ENCODE measurements at places on chromosomes 12 and 14.

DNA sequence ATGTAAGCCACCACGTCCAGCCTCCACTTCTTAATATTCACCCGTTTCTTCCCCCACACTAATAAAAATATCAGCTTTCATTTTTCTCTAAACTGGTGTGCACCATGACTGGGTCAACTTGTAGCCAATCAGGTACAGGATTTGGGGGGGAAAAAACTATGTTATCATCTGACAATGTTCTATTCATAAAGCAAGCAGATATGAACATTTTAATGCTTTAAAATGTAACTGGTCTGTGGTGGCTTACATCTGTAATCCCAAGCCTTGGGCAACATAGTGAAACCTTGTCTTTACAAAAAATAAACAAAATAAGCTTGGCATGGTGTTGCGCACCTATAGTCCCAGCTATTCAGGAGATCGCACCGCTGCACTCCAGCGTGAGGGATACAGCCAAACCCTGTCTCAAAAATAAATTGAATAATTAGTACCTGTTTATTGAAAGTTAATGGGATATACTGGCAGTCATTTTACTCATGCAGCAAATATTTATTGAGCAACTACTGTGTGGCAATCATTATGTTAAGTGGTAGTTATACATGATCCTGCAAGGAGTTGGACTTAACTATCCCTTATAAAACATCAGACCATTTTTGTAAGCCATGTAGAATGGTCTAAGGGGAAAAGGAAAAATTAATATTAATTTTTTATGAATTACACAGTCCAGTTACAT is 15.3 kb upstream of the ITPR2 start:
- DNase-seq: no peak

DNA sequence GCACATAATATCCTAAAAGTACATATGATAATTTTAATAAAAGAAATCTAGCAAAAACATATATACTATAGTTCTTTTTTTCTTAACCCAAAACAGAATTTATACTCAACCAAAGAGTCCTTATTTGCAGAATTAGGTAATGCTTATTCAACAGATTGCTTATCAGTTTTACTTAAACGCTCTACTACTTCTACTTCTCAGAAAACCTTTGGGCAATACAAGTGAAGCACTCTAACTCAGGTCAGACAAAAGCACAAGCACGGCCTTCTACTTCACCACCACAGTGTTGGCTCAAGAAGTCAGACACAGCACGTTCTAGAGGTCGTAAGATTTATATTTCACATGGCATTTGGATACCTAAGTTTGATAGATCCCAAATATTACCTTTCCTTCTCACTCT is 29.2 kb downstream of the DICER1 start:
- no peak for DNase-seq

- DNase-seq: no peak
Measured at GRCh38 chr12:1738446-1738845, 47.6 kb downstream of the ADIPOR2 start.

GRCh38 chr12:41437563-41437962 is 249.4 kb downstream of the PDZRN4 start:
- DNase-seq: no peak

- DNase-seq: no peak
Measured at GRCh38 chr14:99615497-99616157, 11.6 kb upstream of the CCDC85C start.

DNA sequence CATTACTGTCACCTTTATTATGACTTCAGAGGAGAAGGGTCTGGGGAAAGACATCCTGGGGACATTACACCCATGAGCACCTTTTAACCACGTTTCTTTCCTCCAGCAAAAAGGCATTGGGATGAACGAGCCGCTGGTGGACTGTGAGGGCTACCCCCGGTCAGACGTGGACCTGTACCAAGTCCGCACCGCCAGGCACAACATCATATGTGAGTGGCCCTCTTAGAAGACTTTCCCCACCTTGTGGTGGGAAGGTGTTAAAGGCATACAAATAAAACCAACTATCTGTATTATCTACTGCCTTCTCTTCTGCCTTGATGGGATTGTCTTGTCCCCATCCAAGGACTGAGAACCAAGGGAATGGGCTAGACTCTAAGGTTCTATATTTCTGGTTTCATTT is 6.0 kb downstream of the PSMD9 start:
- DNase-seq: no peak

GRCh38 chr14:95577870-95578269 is 43.0 kb downstream of the GLRX5 start:
- DNase-seq: no peak

DNA sequence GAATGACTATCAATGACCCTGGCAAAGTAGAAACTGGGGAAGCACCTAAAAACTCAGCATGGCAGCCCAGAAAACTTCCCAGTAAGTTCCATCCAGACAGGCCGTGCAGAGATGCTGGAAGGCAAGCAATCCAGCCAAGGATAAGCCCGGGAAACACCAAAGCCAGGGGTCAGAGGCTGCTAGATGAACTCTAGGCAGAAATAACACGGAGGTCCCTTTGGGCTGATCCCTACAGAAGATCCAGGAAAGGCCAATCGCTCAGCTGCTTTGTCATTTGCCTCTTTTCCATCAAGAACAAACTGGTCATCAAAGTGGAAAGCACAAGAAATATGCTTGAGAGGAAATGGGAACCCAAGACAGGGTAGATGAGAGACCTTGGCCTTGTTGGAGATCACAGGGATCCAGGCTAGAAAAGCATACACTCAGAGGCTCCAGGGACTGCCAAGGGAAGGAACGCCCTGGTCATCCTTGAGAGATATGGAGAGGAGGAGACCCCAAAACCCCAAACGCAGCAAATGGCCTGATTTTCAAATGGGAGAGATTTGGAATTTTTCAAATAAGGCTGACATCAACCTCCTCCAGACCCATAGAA is 6.5 kb downstream of the KRT79 start:
- DNase-seq: no peak

DNA sequence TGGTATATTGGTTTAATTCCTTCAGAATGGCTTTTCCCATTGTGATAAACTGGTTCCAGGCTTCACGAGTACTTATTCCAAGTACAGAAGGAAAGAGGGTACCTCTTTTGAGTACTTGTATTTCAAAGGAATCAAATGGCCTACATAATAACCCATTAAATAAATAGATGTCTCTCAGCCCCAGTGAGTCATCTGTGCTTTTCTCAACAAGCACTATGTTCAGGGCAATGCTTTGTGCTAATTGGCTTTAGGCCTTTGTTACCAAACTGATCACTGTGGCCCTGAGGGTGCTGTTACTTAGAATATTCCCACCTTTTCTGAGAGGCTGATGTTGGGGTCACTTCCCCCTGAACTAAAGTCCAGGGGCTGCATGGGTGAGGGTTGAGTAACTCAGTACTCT is 107.1 kb downstream of the LRRK2 start:
- no peak for DNase-seq

GRCh38 chr12:29067430-29067829 is 81.6 kb upstream of the FAR2 start:
- DNase-seq: no peak

DNA sequence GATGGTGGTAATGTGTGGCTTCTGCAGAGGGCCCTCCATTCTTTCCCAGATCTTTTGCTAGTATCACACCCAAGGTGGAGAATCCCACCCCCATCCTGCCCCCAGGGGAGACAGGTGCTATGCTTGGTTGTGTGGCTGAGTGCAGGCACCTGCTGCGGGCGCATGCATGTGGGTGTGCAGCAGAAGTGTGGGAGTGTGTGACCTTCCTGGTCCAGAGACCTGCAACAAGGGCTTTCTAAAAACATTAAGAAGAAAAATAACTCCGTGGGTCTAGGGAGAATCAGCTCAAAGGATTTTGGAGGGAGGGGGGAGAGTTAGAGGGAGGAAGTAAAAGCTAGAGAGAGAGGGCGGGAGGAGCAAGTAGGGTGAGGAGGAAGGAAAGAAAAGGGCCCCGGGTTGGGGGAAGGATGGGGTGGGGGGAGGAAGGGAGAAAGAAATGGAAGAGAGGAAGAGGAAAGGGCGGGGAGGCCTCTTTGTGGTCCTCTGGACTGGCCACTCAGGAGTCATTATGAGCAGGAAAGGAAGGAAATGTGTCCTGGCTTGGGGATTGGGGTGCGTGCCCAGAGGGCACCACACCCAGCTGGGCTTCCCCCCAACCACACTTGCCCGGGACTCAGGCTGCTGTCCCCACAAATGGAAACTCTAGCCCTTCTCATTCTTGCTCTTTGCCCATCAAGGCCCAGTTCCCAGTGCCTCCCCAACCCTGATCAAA is 3.1 kb upstream of the FIGNL2 start:
- no peak for DNase-seq

DNA sequence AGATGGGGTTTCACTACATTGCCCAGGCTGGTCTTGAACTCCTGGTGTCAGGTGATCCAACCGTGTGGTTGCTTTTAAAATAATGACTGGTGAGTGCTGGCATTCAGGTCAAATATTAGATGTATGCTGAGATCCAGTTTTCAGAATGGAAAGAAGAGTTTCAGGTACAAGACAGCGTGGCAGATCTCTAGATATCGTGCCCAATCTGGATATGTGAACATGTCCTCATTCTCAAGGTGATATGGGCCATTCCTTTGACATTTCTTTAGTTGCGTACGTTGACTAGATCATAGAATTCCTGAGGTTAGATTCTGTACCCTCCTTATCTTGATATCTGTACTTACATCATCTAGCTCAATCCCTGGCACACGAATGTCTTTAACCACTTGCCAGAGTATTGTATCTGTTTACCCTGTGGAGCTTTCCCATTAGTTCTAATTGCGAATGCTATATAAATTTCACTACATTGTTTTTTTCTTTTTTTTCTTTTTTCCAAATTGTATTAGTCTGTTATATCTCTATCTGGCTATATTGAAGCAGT is 80.2 kb downstream of the ANO6 start:
- DNase-seq: no peak

- no peak for DNase-seq
Measured at GRCh38 chr12:76713130-76713529, 50.8 kb upstream of the ZDHHC17 start.

GRCh38 chr12:119728444-119728745 is 60.5 kb downstream of the PRKAB1 start:
- DNase-seq: no peak

- DNase-seq: no peak
Measured at GRCh38 chr12:227286-227915, 13.4 kb upstream of the SLC6A12 start.

GRCh38 chr14:86596024-86596423 is 1066.1 kb downstream of the FLRT2 start:
- DNase-seq: no peak

GRCh38 chr14:103535891-103536565 is 7.0 kb downstream of the TRMT61A start:
- DNase-seq: no peak

DNA sequence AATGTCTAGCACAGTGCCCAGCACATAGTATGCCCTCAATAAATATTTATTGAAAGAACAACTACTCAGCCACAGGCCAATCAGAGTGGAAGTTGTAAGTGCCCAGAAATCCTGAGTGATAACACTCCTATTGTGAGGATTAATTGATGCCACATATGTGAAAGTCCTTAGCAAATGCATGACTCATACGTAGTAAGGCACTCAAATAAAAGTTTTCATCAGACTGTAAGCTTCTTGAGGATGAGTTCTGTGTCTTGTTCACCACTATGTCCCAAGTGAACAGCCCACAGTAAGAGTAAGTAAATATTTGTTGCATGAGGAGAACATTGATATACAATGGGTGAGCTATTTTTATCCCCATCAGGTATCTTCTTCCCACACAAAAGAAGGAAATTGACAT is 24.7 kb upstream of the ANO6 start:
- DNase-seq: no peak

DNA sequence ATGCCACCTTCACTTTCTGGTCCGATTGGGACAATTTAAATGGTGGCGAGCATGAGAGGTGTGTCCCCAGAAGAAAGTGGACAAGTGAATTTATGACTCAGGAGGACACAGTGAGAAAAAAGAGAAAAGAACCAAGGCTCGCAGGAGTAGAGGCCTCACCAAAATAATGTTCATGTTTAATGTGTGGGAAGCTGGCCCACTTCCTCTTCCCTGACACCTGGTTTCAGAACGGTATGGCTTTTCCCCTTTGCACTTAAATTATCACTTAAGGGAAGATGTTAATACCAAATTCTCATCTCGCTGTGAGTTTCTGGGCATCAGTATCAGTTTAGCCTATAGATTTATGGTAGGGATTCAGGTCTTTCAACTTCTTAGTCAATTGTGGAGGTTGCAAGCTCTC is 226.4 kb downstream of the GLT1D1 start:
- no peak for DNase-seq

- DNase-seq: no peak
Measured at GRCh38 chr14:62629176-62629725, 416.0 kb downstream of the KCNH5 start.

- no peak for DNase-seq
Measured at GRCh38 chr14:101706509-101707067, 54.9 kb upstream of the PPP2R5C start.

- DNase-seq: no peak
Measured at GRCh38 chr12:118773956-118774723, 207.2 kb upstream of the SRRM4 start.

DNA sequence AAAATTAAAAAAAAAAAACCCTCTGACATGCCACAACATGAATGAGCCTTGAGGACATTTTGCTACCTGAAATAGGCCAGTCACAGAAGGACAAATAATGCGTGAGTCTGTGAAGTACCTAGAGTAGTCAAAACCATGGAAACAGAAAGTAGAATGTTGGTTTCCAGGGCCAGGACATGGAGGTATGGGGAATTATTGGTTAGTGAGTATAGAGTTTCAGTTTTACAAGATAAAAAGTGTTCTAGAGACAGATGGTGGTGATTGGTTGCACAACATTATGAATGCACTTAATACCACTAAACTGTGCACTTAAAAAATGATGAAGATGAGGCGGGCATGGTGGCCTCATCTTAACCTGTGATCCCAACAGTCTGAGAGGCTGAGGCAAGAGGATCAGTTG is 47.6 kb upstream of the ZFP36L1 start:
- DNase-seq: no peak

DNA sequence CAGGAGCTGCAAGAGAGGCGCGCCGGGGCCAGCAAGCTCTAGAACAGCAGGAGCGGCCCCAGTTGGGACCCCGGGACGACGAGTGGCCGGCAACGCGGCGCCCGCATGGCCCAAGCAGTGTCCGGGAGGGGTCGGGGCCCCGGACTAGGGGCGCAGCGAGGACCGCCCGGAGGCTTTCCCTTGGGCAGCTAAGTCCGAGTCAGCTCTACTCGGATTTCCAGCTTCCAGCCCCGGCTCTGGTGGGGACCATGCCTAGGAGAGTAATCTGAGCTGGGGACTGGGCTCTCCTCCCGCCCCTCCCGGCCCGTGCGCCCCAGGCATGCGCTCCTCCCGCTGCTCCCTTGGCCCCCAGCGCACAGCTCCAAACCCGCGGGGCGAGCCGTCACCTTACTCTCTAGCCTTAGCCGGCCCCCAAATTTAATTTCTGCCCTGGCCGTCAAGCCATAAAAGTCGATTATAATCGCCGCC is 41.6 kb upstream of the CAPRIN2 start:
- DNase-seq: no peak

GRCh38 chr14:39145266-39145966 is 24.7 kb downstream of the TRAPPC6B start:
- no peak for DNase-seq

DNA sequence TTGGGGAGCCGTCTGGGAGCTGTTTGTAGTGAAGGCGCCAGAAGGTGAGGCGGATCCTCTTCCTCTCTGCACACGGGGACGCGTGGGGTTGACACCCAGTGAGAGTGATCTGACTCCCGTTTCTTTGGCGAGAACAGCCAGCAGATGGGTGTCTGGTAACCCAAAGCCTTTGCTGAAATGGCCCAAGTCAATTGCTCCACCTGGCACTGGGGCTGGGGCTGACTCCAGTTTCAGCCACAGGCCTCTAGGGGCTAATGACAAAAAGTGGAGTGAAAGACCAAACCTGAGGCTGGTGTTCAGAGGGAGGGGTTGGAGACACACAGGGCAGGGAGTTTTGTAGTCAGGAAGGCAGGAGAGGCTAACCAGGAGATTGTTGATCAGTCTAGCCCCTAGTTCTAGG is 87.0 kb downstream of the FRMD6 start:
- no peak for DNase-seq
